Kidney epithelial cell (primary cell): ENCODE measurements at places on chromosomes 12 and 14.

DNA sequence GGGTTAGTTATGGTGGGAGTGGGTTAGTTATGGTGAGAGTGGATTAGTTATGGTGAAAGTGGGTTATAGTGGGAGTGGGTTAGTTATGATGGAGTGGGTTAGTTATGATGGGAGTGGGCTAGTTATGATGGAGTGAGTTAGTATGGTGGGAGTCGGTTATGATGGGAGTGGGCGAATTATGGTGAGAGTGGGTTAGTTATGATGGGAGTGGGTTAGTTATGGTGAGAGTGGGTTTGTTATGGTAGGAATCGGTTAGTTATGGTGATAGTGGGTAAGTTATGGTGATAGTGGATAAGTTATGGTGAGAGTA is 22.1 kb upstream of the SFSWAP start:
- no peak for DNase-seq

GRCh38 chr12:92486443-92487137 is 216.2 kb upstream of the PLEKHG7 start:
- no peak for DNase-seq

- no peak for DNase-seq
These were observed 2.6 kb downstream of the DTX1 start for GRCh38 chr12:113059071-113059595.

GRCh38 chr12:92551853-92552397 is 150.9 kb upstream of the PLEKHG7 start:
- peak; percentile 85 for DNase-seq

DNA sequence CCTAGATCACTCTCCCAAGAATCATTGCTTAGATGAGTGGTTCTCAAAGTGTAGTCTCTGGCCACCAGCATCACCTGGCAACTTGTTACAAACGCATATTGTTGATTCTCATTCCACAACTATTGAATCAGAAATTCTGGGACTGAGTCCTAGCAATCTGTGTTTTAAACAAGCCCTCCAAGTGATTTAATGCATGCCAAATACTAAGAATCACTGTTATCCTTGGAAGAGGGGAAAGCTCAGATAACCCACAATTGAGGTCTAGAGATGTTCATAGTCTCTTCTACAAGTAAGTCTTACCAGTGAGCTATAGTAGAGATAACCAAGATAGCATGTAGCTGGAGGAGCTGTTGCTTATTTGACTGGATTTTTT is 666.6 kb downstream of the DIO2 start:
- DNase-seq, result no peak

- no peak for DNase-seq
These were observed 6.6 kb downstream of the LRRC9 start for GRCh38 chr14:59926534-59926933.

DNA sequence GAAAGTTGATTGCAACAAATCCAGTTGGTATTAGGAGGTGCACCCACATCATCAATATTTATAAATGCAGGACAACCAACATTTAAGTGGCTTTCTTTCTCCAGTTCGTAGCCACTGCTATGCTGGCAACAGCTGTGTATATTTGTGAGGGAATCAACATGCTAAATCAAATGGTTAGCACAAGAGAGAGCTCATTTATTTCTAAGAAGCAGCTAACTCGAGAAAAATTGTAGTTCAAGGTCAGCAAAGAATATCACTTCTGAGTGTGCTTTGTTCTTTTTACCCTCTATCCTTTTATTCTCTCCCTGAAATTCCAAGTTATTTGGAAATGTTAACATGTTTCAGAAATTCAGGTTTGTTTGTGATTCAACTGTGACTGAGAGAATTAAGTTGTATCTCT is 137.3 kb downstream of the NAV3 start:
- DNase-seq, result no peak

GRCh38 chr14:43022094-43022800 is 1415.6 kb downstream of the LRFN5 start:
- no peak for DNase-seq

- DNase-seq, result no peak
These were observed 11.8 kb downstream of the TAMALIN start for GRCh38 chr12:52018433-52019112.

DNA sequence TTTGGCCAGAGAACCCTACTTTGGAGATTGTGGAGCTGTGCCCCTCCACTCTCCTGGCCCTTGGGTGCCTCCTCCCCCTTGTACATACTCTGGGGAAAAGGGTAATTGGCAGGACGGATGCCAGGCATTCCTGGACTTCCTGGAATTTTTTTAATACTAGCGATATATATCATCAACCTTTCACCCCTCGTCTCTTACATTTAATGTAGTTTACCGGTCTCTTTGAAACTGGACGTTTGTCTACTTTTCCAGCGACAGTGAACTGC is 767 bp upstream of the CRY1 start:
- DNase-seq, result no peak

DNA sequence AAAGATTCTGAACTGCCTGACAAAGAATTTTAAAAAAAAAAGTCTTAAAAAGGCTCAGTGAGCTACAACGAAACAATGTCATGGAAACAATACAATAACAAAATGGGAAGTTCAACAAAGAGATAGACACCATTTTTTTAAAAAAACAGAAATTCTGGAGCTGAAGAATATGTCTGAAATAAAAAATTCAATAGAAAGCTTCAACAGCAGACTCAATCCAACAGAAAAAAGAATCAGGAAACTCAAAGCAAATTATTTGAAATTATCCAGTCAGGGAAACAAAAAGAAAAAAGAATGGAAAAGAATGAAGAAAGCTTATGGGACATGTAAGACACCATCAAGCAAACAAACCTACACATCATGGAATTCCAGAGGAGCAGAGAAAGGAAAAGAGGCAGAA is 118.5 kb upstream of the LGR5 start:
- no peak for DNase-seq

- no peak for DNase-seq
These were observed 149.0 kb upstream of the GSC start for GRCh38 chr14:94918896-94919295.

DNA sequence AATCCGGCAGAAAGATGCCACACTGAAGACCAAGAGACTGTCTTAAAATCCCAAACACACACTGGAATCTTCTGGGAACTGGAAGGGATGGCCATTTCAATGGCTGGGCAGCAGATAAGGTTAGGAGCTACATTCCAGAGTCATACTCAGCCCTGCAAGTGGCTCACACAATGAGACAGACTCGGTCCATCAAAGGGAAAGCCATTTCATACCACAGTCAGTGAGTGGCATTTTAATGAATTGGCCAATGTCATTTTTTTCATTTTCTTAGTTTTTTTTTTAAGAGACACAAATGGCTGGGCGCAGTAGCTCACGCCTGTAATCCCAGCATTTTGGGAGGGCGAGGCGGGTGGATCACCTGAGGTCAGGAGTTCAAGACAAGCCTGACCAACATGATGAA is 17.9 kb downstream of the CIT start:
- no peak for DNase-seq

GRCh38 chr12:9090220-9090619 is 25.5 kb downstream of the A2M start:
- no peak for DNase-seq

DNA sequence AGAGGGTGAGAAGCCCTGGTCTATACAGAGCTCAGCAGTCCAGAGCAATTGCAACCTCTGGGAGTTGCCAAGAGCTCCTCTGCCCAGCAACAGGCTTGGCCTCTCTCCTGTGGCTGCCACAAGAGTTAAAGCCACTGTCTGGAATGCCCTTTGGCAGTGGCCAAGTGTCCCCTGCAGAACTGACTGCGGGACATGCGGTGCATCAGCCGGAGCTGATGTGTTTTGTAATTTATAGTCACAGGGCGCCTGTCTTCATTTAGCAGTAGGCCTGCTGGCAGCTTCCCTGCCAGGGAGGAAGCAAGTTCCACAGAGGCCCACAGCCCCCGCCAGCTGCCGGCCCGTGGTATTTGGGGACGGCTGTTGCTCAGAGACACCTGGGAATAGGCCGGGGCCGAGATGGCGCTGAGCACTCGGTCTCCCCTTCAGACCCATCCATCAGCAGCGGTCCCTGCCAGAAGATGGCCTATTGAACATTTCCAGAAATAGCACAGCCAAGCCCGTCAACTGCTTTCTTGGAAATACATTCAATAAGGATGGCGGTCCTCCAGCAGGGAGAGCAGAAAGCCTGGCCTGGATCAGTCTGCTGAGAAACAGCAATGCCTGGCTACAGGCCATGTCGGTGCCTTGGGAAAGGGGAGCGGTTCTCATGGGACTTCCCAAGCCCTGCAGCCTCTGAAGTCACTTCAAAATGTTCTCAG is 217.4 kb downstream of the CRADD start:
- DNase-seq, result no peak

DNA sequence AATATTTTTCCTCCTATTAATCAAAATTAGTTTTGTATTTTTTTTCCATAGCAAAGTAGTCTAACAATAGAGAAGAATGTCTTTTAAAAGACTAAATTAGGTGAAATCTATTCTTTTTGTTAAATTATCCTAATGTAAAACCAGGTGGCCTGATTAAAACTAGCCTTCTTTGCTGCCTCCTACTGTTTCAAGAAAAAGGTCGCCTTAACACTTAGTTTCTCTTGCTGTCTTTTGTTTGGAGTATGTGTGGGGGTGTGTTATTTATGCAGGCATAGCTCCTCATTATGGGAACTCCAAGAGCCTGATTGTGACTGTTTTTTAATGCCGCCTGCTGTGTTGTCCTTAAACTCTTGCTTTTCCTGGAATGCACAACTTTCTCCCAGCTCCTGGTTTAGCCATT is 855.3 kb downstream of the DIO2 start:
- no peak for DNase-seq

- DNase-seq, result no peak
These were observed 4.1 kb downstream of the CKB start for GRCh38 chr14:103518422-103519042.

- no peak for DNase-seq
These were observed 101.7 kb downstream of the CIT start for GRCh38 chr12:119775246-119775895.

DNA sequence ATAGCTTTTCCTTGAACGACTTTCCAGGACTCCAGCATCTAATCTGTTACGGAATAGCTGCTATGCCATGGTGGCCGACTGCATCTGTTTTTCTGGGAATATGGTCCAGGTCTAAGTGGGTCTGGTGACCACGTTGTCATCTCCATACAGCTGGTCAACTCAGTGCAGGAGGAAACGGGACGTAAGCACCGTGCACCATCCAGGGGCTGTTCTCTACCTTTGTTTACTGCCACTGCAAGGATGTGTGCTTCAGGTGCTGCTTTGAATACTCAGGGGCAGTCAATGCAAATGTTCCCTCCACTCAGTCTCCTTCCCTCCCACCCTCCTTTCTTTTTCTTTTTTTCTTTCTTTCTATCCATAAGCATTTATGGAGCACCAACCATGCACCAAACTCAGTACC is 648.2 kb downstream of the VRK1 start:
- no peak for DNase-seq

GRCh38 chr12:27931390-27931789 is 41.1 kb downstream of the PTHLH start:
- DNase-seq, result no peak

GRCh38 chr14:75205591-75205990 is 29.2 kb upstream of the TMED10 start:
- DNase-seq, result no peak

DNA sequence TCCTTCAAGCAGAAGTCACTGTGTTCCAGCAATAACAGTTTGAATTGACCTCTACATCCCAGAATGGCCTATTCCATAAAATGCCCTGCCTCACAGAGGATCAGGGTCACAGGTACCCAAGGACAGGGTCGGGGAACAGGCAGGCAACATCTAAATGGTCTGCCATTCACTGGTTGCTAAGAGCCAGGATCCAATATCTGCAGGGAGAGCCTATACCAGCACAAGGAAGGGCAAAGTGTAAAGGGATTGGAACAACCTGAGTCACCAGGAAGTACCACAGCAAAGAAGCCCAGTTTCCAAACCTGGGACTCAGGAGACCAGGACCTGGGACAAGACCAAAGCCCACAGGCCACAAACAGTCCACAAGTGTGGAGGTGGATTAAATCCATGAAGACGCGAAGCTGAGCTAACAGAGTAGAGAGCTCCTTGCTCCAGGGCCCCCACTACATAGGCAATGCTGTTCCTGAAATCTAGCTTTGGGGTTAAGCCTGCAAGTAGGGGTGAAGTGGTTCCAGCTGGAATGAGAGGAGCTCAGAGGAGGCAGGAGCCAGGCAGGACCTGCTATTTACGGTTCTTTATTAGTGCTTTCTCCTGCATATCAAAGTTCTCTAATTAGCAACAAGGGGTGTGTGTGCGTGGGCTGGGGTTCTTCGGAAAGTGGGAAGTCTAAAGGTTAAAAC is 274.3 kb downstream of the BCL11B start:
- no peak for DNase-seq

GRCh38 chr12:113825705-113826104 is 140.4 kb downstream of the RBM19 start:
- DNase-seq, result no peak

DNA sequence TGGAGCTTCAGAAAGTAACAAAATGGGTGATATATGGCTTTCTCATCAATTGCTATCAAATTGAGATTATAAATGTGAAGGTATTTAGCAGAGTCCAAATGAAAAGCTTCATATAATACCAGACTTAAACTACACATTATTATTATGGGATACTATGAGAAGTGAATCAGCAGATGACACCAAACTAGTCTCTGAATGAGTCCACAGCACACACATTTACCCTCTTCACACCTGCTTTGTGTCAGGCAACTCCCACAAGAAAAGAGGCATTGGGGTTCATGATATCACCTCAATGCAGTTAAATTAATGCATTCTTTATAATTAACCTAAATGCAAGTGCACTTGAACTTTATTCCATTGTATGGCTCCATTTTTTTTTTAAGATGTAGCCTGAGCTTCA is 330.5 kb downstream of the BCL11B start:
- no peak for DNase-seq

DNA sequence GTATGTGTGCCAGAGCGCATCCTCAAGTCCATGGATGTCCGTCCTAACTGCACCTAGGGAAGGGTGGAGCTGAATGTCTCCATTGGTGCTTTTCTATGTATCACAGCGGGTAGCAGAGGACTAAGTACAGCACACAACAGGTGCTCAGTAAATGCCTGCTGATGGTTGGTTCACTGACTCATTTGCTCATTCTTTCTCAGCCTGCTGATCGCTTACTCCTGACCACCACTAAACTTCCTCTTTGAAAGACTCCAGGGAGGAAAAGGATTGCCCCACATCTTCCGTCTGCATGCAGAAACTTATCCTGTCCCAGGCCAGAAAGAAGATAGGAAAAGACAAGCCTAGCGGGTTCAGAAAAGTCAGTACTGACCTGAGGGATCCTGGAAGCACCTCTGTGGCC is 66.3 kb downstream of the B4GALNT3 start:
- DNase-seq, result no peak

- DNase-seq, result no peak
These were observed 86.8 kb upstream of the HIF1A start for GRCh38 chr14:61608245-61609165.
